CD4-positive, CD25-positive, alpha-beta regulatory T cell (primary cell): ENCODE measurements at places on chromosomes 7 and 10. TPM values are rescaled to one million over a fixed set of nuclear protein-coding genes. Genes with fewer than 3 reads are reported as not detected.

IL2RA gene
- 220 TPM for total RNA-seq

DNA sequence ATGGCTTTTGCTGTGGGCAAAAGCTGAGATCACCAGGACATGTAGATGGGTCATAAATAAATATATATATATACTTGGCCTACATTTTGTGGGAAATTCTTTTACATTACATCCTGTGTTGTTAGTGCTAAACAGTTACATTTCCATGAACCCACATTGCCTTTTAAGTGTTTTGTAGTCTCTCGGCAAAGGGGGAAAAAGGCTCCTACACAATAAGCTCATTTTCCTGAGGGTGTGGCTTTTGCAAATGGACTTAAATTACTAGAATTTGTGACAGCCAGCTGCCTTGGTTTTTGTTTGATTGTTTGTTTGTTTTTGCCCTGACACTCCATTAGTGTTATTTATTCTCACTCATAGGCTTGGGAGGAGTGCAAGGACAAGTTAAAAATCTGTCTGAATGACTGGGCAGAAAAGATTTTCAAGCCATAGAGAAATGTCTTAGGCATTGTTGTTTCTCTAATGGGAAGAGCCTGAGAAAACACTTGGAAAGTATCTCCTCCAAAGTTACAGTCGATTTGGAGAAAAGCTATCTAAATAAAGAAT lies 128.8 kb downstream of the DGKB start:
- no peak for DNase-seq

GRCh38 chr10:114115661-114116445 lies 58.1 kb downstream of the CCDC186 start:
- DNase-seq: no peak

DNA sequence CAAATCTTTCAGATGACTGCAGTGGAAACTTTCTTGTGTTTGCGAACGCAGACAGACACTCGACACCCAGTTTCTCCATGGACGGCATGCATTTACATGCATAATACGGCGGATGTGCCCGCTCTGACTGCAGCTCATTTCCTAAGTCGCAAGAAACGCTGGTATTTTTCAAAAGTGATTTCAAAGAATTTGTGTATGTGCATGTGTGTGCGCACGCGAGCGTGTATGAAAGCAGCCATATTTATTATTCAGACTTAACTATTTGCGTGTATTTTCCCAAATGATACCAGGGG lies 436.5 kb upstream of the MGMT start:
- DNase-seq: no peak

DNA sequence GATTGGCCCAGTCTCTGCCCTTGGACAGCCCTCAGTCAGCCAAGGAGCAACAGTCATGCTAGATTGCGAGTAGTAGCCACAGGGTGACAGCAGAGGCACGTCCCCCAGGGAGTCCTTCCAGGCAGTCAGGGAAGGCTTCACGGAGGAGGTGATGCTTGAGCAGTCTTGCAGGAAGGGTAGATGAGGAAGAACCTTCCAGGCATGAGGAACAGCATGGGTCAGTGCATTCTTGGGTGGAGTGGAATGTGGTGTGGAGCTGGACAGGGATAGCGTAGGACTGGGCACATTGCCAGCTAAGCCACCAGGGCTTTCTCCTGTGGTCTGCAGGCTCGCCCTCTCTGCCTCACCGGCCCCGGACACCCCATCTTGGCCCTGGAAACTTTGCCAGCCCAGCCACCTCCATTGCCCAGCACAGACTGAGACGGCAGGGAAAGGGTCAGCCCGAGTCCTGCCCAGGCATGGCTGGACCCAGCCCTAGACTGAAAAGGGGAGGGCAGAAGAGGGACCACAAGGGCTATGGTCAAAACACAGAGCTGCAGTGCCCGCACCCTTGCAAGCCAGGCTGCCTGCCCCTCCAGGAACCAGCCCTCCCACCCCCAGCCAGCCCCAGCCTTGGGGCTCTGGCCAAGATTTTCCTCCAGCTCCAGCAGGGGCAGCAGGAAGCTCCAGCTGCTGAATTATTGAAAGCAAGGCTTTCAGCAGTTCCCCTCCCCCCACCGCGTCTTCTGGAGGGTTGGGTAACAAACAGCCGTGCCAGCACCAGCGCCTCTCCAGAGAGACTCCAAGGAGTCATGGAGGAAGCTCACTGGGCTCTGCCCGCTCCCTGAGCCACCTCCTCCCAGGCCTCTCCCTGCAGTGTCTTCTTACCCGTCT lies 18.7 kb downstream of the SRRM3 start:
- no peak for DNase-seq

DNA sequence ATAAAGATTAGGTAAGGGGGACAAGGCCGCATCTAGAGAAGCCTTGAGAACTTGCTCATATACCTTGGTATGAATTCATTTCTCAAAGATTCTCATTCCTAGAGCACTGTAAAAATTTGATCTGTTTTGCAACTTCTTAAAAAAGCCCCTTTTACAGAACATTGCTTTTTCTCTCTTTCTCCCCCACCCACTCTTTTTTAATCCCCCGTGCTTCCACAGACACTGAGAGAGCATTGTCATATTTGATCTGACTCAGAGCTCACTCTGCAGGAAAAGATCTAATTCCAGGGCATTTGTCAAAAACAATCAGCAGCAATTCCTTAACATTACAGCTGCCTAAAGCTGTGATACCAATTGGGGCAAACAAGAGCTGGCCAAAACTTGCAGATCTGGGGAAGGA lies 92.0 kb downstream of the ARHGAP22 start:
- no peak for DNase-seq

DNA sequence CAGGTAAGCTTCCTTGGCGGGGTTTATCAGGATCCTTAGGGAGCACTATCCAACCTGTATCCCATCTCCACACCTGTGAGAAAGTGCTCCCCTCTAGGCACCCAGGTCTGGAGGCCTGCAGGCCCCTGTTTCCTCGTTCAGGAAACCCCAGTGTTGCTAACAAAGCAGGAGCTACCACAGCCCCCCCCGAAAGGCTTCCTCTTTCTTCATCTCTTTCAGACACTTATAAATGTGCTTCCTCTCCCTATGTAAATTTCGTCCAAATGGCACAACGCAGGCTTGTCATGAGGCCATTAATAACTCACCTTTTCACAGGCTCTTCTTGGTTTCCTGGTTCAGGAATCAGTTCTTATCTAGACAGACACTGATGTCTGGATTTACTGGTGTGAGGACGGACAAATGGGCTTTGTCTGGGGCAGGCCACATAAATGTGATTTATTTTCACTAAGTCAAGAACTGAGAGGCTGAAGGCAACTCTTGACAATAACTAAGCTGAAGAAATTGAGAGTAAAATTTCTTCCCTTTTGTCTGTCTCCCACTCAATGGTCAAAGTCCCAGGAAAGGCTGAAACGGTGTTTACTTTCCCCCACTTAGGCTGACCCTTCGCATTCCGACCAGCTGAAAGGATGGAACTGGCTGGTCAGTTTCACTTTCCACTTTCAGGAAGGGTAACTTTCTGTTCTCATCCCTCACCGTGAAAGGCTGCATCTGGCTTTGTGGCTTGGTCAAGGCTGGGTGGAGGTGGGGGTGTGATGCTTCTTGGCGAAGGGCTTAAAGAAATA lies 46.8 kb downstream of the PIK3AP1 start:
- no peak for DNase-seq

PHYH gene
- total RNA-seq: 11.0 TPM

- DNase-seq: no peak
These were observed 264.0 kb downstream of the TCERG1L start for GRCh38 chr10:131047501-131047900.

RRP12 gene
- total RNA-seq: 82.0 TPM
